ENCODE measurements at places on chromosomes 3 and 15.

DNA sequence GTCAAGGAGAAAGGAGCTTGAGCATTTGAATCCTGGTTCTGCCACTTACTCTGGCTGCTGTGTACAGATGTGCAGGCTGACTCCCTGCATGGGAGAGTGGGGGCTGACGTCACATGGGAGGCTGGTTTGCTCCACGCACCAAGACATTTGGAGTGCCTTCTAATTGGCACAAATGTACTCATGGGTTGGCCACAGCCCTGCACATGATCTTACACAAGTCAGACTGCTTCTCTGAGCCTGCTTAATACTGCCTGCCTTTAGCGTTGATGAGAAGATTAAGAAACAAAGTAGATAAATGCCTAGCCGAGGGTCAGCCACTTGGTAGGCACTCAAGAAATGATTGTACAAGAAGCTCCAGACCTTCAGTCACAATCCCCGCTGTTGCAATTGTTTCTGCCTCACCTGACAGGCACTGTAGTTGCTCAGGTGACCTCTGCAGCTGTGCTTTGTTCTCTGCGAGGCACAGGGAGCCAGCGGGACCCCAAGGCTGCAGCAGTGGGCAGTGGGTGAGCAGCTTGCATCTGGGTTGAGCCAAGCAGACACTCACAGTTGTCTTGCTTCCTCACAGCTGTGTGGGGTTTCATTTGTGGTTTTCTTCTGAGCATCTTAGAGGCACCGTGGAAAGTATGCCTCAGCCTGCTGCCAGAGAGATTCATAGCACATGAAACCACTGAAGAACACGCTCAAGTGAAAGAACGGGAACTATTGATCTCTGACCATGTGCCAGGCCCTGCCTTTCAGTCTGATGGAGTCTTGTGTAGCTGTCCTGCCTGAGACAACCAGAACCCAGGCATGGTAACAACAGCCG is 33.1 kb downstream of the GRK7 start:
- no peak overlapping the region for H3K27ac ChIP-seq
- H3K4me3 ChIP-seq = no peak overlapping the region
- no peaks in the 10 kb centered on the region for H3K27me3 ChIP-seq
- H3K36me3 ChIP-seq = no peaks in the 10 kb centered on the region

DNA sequence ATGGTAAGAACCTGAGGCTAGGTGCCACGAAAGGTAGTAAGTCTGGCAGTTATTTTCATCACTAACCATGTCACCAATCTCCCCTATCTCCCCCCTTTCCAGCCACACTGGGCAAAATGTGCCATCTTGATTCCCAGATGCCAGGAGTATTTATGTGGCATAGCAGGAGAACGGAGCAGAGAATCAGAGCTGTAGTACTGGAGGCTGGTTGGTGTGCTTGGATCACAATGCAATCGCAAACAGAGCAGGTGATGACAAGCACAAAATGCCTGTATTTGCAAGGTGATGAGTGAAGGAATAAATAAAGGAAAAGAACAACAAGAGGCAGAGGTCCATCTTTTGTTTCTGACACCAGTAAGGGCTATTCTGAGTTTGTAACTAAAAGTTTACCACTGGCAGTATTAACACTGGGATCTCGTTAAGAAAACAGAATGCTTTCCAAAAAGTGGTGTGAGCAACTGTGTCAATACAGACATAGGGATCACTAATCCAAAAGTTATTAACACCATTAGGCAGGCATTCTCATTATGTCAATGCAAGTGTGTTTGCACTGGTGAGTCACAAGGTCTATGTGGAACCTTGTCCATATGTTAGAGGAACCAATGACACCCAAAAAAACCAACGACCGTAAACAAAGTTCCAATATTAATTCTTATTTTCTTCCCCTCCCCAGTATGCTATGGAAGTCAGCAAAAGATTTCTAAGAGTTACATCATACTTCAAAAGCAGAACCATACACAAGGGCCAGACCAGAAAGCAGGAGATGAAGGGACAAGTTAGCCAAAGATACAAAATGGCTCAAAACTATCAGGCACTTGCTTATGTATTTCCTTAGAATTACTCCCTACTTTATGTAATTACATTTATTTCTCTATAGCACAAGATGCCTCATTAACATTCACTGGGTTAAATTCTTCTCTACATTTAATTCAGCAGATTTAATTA is 556.6 kb downstream of the FOXP1 start:
- H3K4me1 ChIP-seq = peaks cover 70% of the 10 kb centered on the region
- no peak overlapping the region for H3K4me3 ChIP-seq
- peaks cover 4% of the 10 kb centered on the region for H3K36me3 ChIP-seq
- DNase-seq = peak; percentile 37

DNA sequence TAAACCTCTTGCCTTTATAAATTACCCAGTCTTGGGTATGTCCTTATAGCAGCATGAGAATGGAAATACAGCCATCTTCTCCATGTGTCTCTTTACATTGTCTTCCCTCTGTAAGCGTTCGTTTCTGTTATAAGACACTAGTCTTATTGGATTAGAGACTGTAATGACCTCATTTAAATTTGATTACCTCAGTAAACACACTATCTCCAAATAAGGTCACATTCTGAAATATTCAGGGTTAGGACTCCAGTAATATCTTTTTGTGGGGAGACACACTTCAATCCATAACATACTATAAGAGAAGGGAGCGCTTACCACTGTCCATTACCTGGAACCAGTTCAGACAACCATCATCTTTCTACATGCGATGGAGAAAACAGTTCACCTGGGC is 34.3 kb upstream of the CD47 start:
- no peak for DNase-seq
- H3K4me1 ChIP-seq = no peaks in the 10 kb centered on the region
- no peaks in the 10 kb centered on the region for H3K36me3 ChIP-seq
- no peak overlapping the region for H3K4me3 ChIP-seq
- no peaks in the 10 kb centered on the region for H3K27me3 ChIP-seq

DNA sequence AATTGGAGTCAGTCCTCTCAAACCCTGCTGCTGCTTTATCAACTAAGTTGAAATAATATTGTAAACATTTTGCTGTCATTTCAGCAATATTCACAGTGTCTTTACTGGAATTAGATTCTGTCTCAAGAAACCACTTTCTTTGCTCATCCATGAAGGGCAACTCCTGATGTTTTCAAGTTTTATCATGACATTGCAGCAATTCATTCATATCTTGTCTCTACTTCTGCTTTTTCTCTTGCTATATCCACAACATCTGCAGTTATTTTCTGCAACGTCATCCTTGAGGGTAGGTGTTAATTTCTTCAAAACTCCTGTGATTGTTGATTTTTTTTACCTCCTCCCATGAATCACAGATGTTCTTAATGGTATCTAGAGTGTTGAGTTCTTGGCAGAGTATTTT is 181.6 kb downstream of the EPHA6 start:
- H3K4me1 ChIP-seq = no peaks in the 10 kb centered on the region
- no peaks in the 10 kb centered on the region for H3K36me3 ChIP-seq
- no peaks in the 10 kb centered on the region for H3K27me3 ChIP-seq
- H3K27ac ChIP-seq = no peak overlapping the region

GRCh38 chr15:63896336-63897115 is 62.8 kb upstream of the HERC1 start:
- peak overlapping the region; percentile 24 for H3K4me3 ChIP-seq
- H3K36me3 ChIP-seq = no peaks in the 10 kb centered on the region
- peak; percentile 32 for DNase-seq

- peak overlapping the region; percentile 91 for H3K4me3 ChIP-seq
- H3K27ac ChIP-seq = no peak overlapping the region
- H3K27me3 ChIP-seq = no peaks in the 10 kb centered on the region
- no peaks in the 10 kb centered on the region for H3K36me3 ChIP-seq
Measured at GRCh38 chr3:129602730-129603560, 3.5 kb downstream of the PLXND1 start.

DNA sequence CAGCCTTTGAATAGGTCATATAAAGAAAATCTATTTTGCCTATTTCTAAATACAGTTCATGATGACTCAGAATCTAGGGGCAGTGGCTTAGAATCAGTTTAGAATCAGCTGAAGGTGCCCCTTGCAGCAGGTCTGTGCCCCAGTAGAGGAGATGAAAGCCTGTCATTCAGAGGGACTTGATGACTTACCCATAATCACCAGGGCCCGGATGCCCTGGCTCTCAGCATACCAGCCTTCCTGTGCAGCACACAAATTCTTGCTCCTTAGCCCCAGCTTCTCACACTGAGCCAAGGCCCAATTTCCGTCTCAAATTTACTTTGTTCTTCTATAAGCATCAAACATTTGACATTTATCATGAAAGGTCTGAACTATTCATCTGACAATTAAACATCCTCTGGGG is 83.2 kb upstream of the EOMES start:
- no peaks in the 10 kb centered on the region for H3K4me1 ChIP-seq
- DNase-seq = no peak
- H3K36me3 ChIP-seq = no peaks in the 10 kb centered on the region
- H3K27me3 ChIP-seq = no peaks in the 10 kb centered on the region

DNA sequence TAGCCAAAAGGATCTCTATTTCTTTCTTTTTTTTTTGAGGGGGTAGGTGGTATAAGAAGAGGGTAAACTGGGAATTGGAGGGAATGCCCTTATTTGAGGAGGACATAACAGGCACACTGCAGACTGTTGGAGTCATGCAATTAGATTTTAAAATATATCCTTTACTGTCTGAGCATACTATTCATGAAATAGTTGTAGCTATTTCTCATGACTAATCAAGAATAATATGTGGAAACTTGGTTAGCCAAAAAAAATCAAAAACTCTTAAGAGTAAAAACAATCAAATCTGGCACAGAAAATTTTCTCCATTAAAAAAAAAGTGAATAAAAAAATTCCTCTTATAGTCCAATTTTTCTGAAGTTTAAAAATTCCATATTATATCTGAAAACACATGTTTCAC is 174.9 kb downstream of the SCAPER start:
- no peak for DNase-seq
- H3K27me3 ChIP-seq = no peaks in the 10 kb centered on the region
- H3K4me1 ChIP-seq = no peaks in the 10 kb centered on the region
- H3K36me3 ChIP-seq = no peaks in the 10 kb centered on the region

DNA sequence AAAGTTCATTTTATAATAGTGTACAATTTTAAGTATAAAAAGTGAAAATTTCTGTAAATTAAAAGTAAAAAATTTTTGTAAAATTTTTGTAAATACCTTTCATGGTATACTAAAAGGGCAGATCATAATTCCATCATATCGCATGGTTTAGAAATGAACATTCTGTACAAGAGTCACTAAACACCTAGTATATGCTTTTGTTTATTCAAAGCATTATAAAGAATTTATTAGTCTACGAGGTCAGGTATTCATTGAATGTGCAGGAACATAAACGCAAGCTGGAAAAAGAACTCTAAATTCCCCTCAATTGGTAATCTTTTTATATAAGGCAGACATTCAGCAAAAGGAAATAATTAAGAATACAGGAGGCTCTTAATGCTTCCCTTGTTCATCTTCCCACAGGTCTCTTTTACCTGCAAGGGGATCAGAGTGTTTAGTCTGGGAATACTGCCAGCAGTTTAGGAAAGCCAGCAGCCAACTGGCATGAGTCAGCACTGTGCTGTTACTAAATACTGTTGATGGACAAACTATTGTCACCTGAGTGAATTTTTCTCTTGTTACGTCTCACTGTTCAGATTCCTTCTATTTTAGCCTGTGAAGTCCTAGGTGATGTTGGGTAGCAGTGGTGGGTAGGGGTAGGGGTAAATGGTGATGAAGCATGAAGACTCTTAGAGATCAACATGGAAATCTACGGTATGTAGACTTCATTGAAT is 70.1 kb downstream of the UQCC5 start:
- no peaks in the 10 kb centered on the region for H3K27me3 ChIP-seq
- DNase-seq = peak; percentile 67
- peak overlapping the region; percentile 35 for H3K27ac ChIP-seq

DNA sequence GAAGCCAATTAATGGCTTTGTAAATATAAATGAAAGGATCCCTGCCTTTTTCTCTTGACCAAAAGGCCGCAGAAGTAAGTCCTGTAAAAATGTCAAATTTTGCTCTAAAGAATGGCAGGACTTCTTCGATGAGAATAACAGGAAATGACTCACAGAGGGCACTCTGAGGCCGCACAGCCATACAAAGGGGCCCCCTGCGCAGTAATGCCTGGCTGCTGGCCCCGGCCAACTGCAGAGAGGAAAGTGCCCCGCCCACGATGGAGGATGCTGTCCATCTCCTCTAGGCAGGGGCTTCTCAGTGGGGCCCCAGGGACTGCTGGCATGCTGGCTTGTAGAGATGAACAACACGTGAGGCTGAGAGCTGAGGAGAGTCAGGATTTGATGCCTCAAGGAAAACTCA is 18.1 kb upstream of the SCN10A start:
- no peaks in the 10 kb centered on the region for H3K36me3 ChIP-seq
- H3K4me3 ChIP-seq = no peak overlapping the region
- no peaks in the 10 kb centered on the region for H3K27me3 ChIP-seq
- DNase-seq = peak; percentile 50

DNA sequence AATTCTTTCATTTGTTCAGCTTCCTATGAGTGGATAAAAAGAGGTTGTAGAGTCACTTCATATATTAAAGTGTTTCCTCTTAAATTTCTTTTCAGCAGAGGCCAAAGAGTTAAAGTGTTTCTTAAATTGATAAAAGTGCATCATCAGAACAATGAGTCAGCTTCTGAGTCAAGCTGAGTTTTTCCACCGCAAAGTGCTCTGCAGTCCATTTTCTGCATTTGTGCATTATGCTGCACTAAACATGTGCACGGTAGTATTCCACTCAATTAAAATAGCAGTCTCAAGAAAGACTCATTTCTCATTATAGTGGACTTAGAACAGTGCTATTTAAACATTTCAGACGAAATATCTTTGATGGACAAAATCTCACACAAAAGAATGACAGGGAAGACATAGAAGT is 152.0 kb downstream of the ZBBX start:
- H3K36me3 ChIP-seq = no peaks in the 10 kb centered on the region
- H3K27me3 ChIP-seq = no peaks in the 10 kb centered on the region
- no peaks in the 10 kb centered on the region for H3K4me1 ChIP-seq
- no peak for DNase-seq

GRCh38 chr3:170346481-170347392 is 10.8 kb upstream of the SKIL start:
- no peaks in the 10 kb centered on the region for H3K36me3 ChIP-seq
- no peak overlapping the region for H3K27ac ChIP-seq
- DNase-seq = no peak
- H3K4me3 ChIP-seq = no peak overlapping the region
- no peaks in the 10 kb centered on the region for H3K27me3 ChIP-seq

DNA sequence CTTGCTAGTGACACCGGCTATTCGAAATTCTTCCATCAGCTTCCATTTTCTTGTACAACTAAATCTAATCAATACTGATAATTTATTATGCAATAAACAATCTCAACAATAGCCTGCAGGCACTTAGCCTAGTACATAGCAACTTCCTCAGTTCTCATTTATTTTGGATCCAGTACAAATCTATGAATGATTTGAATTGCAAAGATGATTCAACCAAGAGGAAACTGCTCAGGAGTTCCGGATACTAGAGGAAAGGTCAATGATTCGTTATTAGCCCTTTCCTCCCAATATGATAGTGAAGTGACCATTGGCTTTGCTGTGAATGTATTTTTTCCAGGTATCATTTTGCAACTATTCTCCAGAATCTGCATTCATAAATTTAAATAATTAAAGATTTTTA is 827.0 kb downstream of the CADM2 start:
- no peaks in the 10 kb centered on the region for H3K27me3 ChIP-seq
- H3K27ac ChIP-seq = no peak overlapping the region
- H3K4me1 ChIP-seq = no peaks in the 10 kb centered on the region
- H3K36me3 ChIP-seq = no peaks in the 10 kb centered on the region
- no peak for DNase-seq

GRCh38 chr3:35849963-35850362 is 210.6 kb downstream of the ARPP21 start:
- H3K36me3 ChIP-seq = no peaks in the 10 kb centered on the region
- H3K27ac ChIP-seq = no peak overlapping the region
- no peak overlapping the region for H3K4me3 ChIP-seq
- no peaks in the 10 kb centered on the region for H3K27me3 ChIP-seq
- no peaks in the 10 kb centered on the region for H3K4me1 ChIP-seq
